Hair follicular keratinocyte (primary cell): ENCODE measurements at places on chromosomes 3 and 15. TPM values are rescaled to one million over a fixed set of nuclear protein-coding genes. Genes with fewer than 3 reads are reported as not detected.

Gene SPINK8
- not detected in 2 replicates for total RNA-seq

Gene PAQR5
- total RNA-seq: 0.08 and 0.11 TPM in 2 replicates

Gene SPRED1
- 15.5 and 20.9 TPM in 2 replicates for total RNA-seq

Gene CERS3
- 10.7 and 15.1 TPM in 2 replicates for total RNA-seq

Gene BCL2A1
- total RNA-seq: 0.38 and 1.0 TPM in 2 replicates

Gene SNX22
- not detected in 2 replicates for total RNA-seq

Gene CASR
- total RNA-seq: not detected in 2 replicates

Gene LSAMP
- 0.08 TPM in 1 of 2 replicates, not detected in the other for total RNA-seq

Gene OIP5
- 7.6 and 22.3 TPM in 2 replicates for total RNA-seq

Gene FGF7
- total RNA-seq: not detected in 2 replicates

Gene SRGAP3
- total RNA-seq: 8.2 and 14.1 TPM in 2 replicates

Gene PRR20G
- not detected in 2 replicates for total RNA-seq

Gene DUOX2
- 0.39 TPM in 1 of 2 replicates, not detected in the other for total RNA-seq

Gene SLC25A26
- total RNA-seq: 23.3 and 30.7 TPM in 2 replicates

Gene MEF2A
- total RNA-seq: 15.9 and 19.4 TPM in 2 replicates

Gene TLR9
- total RNA-seq: not detected in 2 replicates

Gene CISH
- total RNA-seq: 5.1 and 6.6 TPM in 2 replicates

Gene TMCO5A
- total RNA-seq: not detected in 2 replicates

Gene BTBD1
- 54.1 and 58.8 TPM in 2 replicates for total RNA-seq

Gene PLCH1
- total RNA-seq: not detected in 2 replicates

Gene RASL12
- total RNA-seq: 1.1 TPM in 1 of 2 replicates, not detected in the other

Gene LRRN1
- total RNA-seq: 0.08 TPM in 1 of 2 replicates, not detected in the other

Gene MAP2K1
- total RNA-seq: 58.9 and 70.3 TPM in 2 replicates

Gene ZNF197
- total RNA-seq: 7.2 and 9.5 TPM in 2 replicates

Gene HHATL
- total RNA-seq: not detected in 2 replicates

Gene UACA
- total RNA-seq: 11.0 and 12.1 TPM in 2 replicates

Gene PLSCR2
- total RNA-seq: not detected in 2 replicates
